ENCODE measurements at places on chromosomes 6 and 20.

GRCh38 chr6:159151266-159151855, 17.8 kb upstream of the FNDC1 start:
- peak; percentile 27 for DNase-seq

DNA sequence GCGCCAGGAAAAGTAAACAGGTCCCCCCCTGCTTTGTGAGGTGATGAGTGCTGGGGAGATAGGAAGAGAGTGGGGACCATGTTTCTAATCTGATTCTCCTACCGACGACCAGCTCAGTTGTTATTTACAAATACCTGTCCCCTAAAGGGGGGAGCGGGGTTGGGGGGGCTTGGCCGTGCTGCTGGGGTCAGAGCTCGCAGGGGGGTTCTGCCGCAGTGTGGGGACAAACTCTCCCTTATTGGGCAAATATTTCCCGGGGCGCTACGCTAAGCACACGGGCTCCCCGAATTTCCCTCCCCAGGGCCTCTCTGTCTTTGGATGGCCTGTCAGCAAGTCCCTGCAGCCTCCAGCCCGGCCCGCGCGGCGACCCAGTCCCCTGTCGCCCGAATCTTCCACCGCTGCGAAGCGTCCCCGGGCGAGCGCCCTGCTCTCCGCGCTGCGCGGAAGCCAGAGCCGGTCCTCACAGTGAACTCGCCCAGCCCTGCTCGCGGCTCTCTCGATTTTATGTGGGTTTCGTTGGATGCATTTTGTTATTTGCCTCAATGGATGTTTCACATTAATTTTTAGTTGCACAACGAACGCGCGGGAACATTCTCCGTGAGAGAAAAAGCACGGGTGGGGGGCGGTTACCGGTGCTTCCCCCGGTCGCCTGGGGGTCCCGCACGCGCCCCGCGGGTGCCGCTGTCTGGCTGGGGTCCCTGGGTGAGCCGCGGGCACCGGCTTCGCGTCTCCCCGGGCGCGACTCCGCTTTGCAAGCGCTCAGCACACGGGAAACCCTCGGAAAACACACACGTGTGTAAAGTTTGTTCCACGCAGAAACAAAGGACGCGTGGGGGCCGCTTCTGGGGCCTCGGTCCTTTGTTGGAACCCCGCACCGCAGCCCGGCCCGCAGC, 1.5 kb upstream of the STX16 start:
- DNase-seq: no peak

DNA sequence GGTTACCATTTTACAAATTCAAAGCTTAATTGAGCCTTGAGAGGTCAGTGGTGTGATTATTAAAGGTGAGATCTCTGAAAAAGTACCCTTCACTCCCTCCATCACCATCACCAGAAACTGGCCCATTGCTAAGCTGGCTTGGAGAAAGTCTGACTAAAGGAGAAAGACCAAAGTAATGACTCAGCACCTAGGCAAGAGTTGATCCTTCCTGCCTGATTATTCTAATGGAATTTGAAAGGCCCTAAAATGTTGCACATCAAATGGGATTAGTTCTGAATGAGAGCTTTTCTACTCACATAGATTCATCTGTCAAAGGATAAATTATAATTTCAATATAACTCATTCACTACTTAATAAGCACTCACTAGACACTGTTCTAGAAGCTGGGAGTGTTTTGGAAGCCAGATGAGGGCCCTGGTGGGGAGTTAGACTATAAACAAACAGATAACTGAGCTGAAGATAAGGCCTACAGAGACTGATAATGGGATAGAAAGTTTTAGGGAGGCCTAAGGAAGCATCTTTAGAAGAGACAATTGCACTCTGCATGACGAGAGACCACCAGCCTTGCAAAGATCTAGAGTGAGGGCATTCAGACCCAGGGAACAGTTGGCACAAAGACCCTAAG, 366.7 kb downstream of the SYNE1 start:
- no peak for DNase-seq

DNA sequence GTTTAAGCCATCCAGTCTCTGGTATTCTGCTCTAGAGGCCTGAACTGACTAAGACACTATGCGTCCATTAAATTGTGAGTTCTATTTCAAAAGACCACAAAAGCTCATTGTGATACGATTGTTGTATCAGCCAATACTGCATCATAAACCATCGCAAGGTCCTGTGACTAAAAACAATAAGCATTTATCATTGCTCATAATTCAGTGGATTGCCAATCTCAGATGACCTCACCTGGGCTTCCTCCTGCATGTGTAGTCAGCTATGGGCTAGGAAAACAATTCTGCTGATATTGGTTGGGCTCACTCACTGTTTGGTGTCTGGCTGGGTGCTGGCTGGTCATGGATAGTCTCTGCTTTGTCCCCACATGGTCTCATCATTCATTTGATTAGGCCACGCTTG, 592.7 kb upstream of the BTBD3 start:
- no peak for DNase-seq

DNA sequence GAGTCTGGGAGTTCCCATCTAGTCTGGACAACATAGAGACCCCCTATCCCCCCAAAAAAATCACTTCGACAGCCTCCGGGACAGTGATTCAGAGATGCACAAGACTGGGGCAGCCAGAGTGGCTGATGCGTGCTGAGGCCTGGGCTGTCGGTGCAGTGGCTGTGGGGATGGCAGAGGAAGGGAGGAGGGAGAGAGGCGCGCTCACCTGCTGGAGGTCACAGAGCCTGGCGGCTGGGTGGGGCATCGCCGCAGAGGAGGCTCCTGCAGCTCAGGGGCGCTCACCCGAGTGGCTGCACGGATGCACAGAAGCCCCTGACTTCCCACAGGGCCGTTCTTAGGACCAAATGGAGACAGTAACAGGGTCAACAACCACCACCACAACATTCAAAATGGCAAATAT, 182.8 kb downstream of the SMOC2 start:
- no peak for DNase-seq

- no peak for DNase-seq
These were observed 1.8 kb downstream of the MOXD1 start for GRCh38 chr6:132399376-132400074.

Data from CMK (cell line).